ENCODE measurements at places on chromosomes 3 and 15.

- no peak for DNase-seq
These were observed 34.6 kb downstream of the PXYLP1 start for GRCh38 chr3:141266186-141266585.

- no peak for DNase-seq
These were observed 140.5 kb upstream of the TBL1XR1 start for GRCh38 chr3:177337541-177338331.

GRCh38 chr3:170741756-170742529 lies 128.1 kb downstream of the RPL22L1 start:
- no peak for DNase-seq

GRCh38 chr3:55305696-55306485 lies 181.2 kb downstream of the WNT5A start:
- DNase-seq, result no peak

DNA sequence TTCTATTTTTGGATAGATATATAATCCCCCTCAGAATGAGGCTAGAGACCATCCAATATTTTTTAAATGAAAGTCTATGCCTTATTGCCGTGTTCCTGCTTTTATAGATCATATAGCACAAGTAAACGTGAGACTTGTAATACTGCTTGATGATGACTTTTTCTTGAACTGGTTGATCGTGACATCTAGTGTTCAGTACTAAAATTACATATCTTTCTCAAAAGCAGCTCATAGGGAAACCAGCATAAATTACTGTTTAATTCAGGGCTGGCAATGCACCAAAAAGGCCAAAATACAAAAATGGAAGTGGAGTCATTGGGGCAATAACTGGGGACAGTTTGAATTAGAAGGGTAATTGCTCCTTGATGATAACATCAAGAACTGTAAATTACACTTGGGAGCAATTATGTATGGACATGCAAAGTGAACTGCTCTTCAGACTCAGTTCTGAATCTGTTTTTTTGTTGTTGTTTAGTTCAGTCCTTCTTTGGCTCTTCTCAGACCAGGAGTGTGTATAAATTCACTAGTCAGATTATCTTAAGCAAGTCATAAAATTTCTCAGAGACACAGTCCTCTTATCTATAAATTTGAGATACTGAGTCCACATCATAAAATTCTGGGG lies 325.3 kb downstream of the THSD4 start:
- DNase-seq, result no peak

DNA sequence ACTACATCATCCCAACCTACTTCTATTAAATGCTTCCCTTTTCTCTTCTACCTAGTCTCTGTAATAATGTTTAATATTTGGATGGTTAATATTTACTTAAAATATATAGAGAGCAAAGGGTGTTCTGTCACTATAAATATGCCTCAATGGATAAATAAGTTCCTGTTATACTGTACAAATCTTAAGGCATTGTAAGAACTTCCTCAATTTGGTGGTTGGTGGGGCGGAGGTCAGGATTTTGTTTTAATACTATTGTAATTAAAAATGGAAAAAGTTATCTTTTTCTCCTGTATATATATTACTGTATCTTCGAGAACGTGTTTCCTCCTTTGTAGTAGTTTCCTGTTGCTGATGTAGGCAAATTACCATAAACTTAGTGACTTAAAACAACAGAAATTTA lies 41.5 kb downstream of the SPRED1 start:
- no peak for DNase-seq

DNA sequence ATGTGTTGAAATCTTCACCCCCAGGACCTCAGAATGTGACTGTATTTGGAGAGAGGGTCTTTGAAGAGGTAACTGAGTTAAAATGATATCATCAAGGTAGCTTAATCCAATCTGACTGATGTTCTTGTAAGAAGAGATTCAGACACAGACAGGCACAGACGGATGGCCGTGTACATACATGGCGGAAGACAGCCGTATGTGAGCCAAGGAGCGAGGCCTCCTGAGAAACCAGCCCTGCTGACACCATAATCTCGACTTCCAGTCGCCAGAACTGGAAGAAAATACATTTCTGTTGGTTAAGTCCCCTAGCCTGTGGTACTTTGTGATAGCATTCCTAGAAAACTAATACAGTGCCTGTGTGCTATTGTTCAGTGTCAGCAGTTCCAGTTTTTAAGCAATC lies 73.6 kb downstream of the APBA2 start:
- DNase-seq, result no peak

- no peak for DNase-seq
These were observed 208.6 kb downstream of the ZIC4 start for GRCh38 chr3:147197739-147198138.

All from activated T-helper 1 cell treated with Interleukin-2 at 50 U/mL for 16 hours (primary cell).